ENCODE measurements at places on chromosomes 1 and 21.
A peak's percentile ranks its signal among the peaks of the same experiment; 100 is the strongest.

DNA sequence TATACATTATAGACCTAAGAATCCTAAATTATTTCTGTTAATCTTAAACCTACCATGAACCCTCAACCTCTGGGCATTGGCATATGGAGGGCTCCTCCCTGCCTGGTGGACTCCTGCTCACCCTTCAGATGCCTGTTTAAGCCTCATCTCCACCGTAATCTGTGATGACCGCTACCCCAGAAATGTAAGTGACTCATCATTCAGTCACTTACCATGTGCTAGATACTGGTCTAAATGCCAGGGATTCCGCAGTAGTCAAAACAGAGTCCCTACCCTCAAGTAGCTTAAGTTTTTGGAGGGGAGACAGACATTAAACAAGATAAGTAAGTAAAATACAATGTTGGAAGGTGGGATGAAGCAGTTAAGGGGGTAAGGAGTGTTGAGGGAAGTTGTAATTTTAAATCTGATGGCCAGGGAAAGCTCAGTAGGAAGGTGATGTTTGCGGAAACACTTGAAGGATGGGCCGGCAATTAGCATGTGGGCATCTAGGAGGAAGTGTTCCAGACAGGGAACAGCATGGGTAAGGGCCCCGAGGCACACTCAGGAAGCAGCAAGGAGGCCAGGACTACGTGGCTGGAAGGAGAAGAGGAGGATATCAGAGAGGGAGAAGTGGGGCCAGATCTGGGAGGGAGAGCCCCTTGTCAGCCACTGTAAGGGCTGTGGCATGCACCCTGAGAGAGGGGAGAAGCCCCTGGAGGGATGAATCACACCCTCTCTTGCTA, 141.7 kb upstream of the HOOK1 start:
- DNase-seq: no peak

DNA sequence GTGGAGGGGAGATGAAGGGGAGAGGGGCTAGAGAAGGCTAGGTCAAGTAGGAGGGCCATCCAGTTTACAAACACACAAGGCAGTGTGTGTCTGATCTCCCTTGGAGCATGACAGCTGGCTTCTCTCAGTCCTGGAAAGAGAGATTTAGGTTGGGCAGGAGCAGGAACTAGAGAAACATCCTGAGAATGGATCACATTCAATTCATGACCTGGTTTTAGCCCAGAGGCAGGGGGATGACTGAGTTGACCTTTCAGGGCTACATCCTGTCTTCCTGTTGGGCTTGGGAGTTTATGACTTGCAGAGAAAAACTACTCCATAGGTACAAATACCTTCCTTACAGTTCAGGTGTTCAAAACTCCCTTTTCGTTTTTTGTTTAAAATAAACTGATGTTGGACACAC, 97.0 kb downstream of the IGSF21 start:
- DNase-seq: no peak

DNA sequence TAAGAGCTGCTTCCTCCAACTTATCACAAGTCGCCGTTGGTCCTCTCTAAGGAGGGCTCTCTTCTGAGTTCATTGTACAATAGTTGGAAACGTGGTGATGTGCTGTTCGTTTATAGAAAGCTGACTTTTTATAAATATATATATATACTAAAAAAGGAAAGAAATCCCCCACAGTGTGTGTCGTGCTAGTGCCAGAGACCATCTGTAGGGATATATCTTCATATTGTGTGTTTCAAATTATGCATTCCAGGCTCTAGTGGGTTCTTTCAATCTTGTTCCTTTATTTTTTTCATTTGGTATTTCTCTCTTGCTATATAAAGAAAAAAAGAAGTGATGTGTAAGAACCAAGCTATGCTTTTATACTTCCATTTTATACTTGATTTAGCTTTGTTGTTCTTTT, 111.8 kb downstream of the TAS1R2 start:
- DNase-seq: no peak

DNA sequence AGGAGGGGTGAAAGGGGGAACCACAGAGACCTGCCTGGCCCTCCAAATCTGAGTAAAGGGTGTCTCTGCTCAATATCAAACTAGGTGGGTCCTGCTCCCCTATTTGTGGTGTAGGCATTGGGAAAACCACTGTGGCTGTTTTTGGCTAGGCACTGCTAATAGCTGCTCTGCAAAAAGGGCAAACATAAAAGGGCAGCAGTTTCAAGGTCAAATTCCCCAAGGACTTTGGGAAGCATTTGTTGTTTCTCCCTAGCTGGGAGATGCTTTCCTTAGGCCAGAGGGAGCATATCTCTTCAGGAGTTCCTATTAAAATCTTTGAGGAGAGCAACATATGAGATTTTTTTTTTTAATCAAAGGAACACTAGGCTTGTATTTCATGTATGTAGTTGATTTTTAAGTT, 2.4 kb downstream of the C1orf162 start:
- DNase-seq: no peak

DNA sequence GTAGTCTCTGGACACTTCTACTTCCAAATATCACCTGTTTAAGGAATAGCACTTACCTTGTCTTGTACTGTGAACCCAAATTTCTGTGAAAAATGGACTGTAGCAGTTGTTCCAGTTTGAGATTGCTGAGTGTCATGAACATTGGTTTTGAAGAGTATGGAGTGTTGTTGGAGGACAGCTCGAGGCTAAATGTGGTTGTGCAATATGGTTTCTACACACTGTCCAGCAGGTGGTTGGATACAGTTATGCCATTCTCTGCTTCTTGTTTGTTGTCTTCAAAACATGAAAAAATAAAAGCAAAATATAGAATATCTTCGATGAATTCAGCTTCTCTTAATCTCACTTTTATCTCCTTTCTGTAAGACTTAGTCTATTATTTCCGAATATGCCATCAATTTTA, 67.1 kb downstream of the DDR2 start:
- DNase-seq: no peak

DNA sequence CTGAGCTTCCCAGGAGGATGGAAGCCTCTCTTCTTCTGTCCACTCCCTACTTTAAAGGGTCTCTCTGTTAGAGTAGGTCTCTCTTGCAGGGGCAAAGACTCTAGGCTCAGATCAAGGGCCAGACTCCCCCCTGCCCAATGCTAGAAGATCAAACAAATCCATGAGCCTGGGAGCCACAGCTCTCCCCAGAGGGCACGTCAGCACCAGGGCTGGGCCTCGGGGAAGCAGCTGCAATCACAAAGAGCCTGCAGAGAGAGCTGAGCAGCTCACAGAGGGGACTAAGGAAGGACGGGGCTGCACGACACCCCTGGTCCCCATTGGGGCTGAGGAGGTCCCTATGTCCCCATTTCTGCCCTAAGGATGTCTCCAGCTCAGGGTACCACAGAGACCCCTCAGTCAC, 3.9 kb downstream of the CNTN2 start:
- peak; percentile 86 for DNase-seq

DNA sequence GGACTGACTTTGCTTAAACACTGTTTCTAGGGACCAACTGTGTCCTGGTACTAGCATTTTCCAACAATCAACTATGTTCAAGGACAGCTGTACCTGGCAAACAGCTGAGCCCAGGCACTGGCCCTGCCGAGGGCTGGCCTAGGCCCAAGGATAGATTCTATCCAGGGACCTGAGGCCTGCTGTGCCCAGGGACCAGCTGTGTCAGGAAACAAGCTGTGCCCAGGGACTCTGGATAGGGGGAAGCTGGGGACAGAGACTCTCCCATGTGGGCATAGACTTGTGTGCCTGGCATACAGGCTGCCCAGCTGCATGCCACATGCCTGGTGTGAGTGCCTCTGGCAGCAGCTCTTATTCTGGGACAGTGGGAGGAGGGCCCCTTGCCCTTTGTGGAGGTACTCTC, 38.1 kb upstream of the POU3F1 start:
- no peak for DNase-seq

DNA sequence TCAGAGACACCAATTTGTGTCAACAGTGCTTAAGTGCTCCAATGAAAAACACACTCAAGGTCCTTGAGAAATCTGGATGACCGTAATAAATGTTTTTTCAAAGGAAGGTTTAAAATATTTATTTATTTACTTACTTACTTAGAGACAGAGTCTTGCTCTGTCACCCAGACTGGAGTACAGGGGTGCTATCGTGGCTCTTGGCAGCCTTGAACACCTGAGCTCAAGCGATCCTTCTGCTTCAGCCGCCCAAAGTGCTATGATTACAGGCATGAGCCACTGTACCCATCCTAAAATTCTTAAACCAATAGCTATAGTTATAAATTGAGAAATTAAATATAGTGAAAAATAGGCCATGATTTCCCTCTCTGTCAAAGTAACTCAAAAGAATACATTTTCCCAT, 17.3 kb upstream of the ERICH3 start:
- no peak for DNase-seq

GRCh38 chr21:31514598-31514997, 144.9 kb upstream of the SOD1 start:
- peak; percentile 91 for DNase-seq

Data from putamen (tissue), 1 donor.